ENCODE measurements at places on chromosomes 5 and 9. TPM values are rescaled to one million over a fixed set of nuclear protein-coding genes. Genes with fewer than 3 reads are reported as not detected.

Gene DMRT3
- total RNA-seq = not detected

Gene PRELID2
- total RNA-seq = 3.7 TPM

Gene ZNF484
- 11.5 TPM for total RNA-seq

Gene PCDHA6
- total RNA-seq = not detected

Gene TSSK1B
- not detected for total RNA-seq

Gene TOR2A
- total RNA-seq = 24.7 TPM

Gene EDIL3
- not detected for total RNA-seq

Gene DBH
- not detected for total RNA-seq

Gene LURAP1L
- total RNA-seq = not detected

Gene GMCL2
- not detected for total RNA-seq

Gene NUTM2F
- not detected for total RNA-seq

Gene HTR1A
- not detected for total RNA-seq

Gene IFNE
- not detected for total RNA-seq

Gene ENTPD2
- not detected for total RNA-seq

Gene CXCL14
- not detected for total RNA-seq

Gene ARHGEF39
- 15.4 TPM for total RNA-seq

Gene N4BP3
- 2.7 TPM for total RNA-seq

Gene KCNV2
- total RNA-seq = not detected

Gene IL3
- 0.82 TPM for total RNA-seq

Gene QRFP
- total RNA-seq = not detected

Gene CSF1R
- 0.14 TPM for total RNA-seq

Gene TESK1
- total RNA-seq = 33.1 TPM
